Tracheal epithelial cell (primary cell): ENCODE measurements at places on chromosomes 12 and 14. TPM values are rescaled to one million over a fixed set of nuclear protein-coding genes. Genes with fewer than 3 reads are reported as not detected.

The HHIPL1 gene
- 0.21 and 0.72 TPM in 2 replicates for total RNA-seq

The CLEC1A gene
- under 0.01 TPM in 1 of 2 replicates, not detected in the other for total RNA-seq

The CLEC12A gene
- total RNA-seq = not detected in 2 replicates

The TSPAN19 gene
- not detected in 2 replicates for total RNA-seq

The PCED1B gene
- total RNA-seq = 0.48 and 0.85 TPM in 2 replicates

The FKBP4 gene
- total RNA-seq = 96.1 and 109 TPM in 2 replicates

The VAMP1 gene
- total RNA-seq = under 0.01 and 0.21 TPM in 2 replicates

The NT5DC3 gene
- 6.6 and 13.7 TPM in 2 replicates for total RNA-seq

The TMEM229B gene
- 0.43 and 1.9 TPM in 2 replicates for total RNA-seq

The PGAM5 gene
- total RNA-seq = 96.1 and 120 TPM in 2 replicates

The TAS2R8 gene
- total RNA-seq = not detected in 2 replicates

The BATF gene
- 0.24 and 10.0 TPM in 2 replicates for total RNA-seq

The RTL1 gene
- not detected in 2 replicates for total RNA-seq

The PLCZ1 gene
- total RNA-seq = not detected in 2 replicates

The TAC3 gene
- total RNA-seq = not detected in 2 replicates

The KRT5 gene
- total RNA-seq = 7,035 and 9,280 TPM in 2 replicates

The GPRC5D gene
- total RNA-seq = not detected in 2 replicates

The CLECL1 gene
- not detected in 2 replicates for total RNA-seq

The AKAP3 gene
- 1.4 and 1.9 TPM in 2 replicates for total RNA-seq

The TAS2R9 gene
- not detected in 2 replicates for total RNA-seq

The LYSET gene
- 10.9 and 17.8 TPM in 2 replicates for total RNA-seq

The ATG2B gene
- 6.6 and 9.2 TPM in 2 replicates for total RNA-seq

The DIO2 gene
- under 0.01 TPM in 1 of 2 replicates, not detected in the other for total RNA-seq

The KLRD1 gene
- under 0.01 and 0.24 TPM in 2 replicates for total RNA-seq

The KRT7 gene
- 775 and 1,618 TPM in 2 replicates for total RNA-seq

The LARP4 gene
- total RNA-seq = 31.3 and 40.5 TPM in 2 replicates

The DDX51 gene
- total RNA-seq = 3.4 and 8.0 TPM in 2 replicates

The A2ML1 gene
- 45.1 and 95.9 TPM in 2 replicates for total RNA-seq

The NUP37 gene
- 28.8 and 33.7 TPM in 2 replicates for total RNA-seq

The MYO1H gene
- not detected in 2 replicates for total RNA-seq

The FGF6 gene
- total RNA-seq = not detected in 2 replicates

The TMEM63C gene
- total RNA-seq = 1.4 and 8.1 TPM in 2 replicates

The SNX6 gene
- 165 and 171 TPM in 2 replicates for total RNA-seq

The PRH2 gene
- not detected in 2 replicates for total RNA-seq

The SLC6A15 gene
- 31.8 and 69.7 TPM in 2 replicates for total RNA-seq

The OR4E1 gene
- under 0.01 TPM in 1 of 2 replicates, not detected in the other for total RNA-seq

The RHEBL1 gene
- total RNA-seq = 0.24 TPM in 1 of 2 replicates, not detected in the other

The HECTD1 gene
- 223 and 288 TPM in 2 replicates for total RNA-seq

The RPS6KL1 gene
- 1.7 and 2.4 TPM in 2 replicates for total RNA-seq

The PAH gene
- total RNA-seq = not detected in 2 replicates

The PIANP gene
- total RNA-seq = not detected in 2 replicates

The GPR135 gene
- total RNA-seq = 0.43 and 0.96 TPM in 2 replicates

The LMNTD1 gene
- not detected in 2 replicates for total RNA-seq

The PZP gene
- not detected in 2 replicates for total RNA-seq

The OSGEP gene
- 16.2 and 19.3 TPM in 2 replicates for total RNA-seq

The SPIC gene
- not detected in 2 replicates for total RNA-seq

The GPD1 gene
- 1.2 TPM in 1 of 2 replicates, not detected in the other for total RNA-seq

The SH2B3 gene
- 7.9 and 11.1 TPM in 2 replicates for total RNA-seq

The DYNLL1 gene
- 118 and 186 TPM in 2 replicates for total RNA-seq

The GALNT4 gene
- total RNA-seq = 9.0 and 9.4 TPM in 2 replicates

The CNTN1 gene
- total RNA-seq = 7.2 and 9.8 TPM in 2 replicates

The KERA gene
- not detected in 2 replicates for total RNA-seq

The CYP46A1 gene
- total RNA-seq = not detected in 2 replicates

The SPRYD3 gene
- 9.0 and 17.1 TPM in 2 replicates for total RNA-seq

The GPR84 gene
- total RNA-seq = not detected in 2 replicates
